ENCODE measurements at places on chromosomes 1 and 21.
A peak's percentile ranks its signal among the peaks of the same experiment; 100 is the strongest.

DNA sequence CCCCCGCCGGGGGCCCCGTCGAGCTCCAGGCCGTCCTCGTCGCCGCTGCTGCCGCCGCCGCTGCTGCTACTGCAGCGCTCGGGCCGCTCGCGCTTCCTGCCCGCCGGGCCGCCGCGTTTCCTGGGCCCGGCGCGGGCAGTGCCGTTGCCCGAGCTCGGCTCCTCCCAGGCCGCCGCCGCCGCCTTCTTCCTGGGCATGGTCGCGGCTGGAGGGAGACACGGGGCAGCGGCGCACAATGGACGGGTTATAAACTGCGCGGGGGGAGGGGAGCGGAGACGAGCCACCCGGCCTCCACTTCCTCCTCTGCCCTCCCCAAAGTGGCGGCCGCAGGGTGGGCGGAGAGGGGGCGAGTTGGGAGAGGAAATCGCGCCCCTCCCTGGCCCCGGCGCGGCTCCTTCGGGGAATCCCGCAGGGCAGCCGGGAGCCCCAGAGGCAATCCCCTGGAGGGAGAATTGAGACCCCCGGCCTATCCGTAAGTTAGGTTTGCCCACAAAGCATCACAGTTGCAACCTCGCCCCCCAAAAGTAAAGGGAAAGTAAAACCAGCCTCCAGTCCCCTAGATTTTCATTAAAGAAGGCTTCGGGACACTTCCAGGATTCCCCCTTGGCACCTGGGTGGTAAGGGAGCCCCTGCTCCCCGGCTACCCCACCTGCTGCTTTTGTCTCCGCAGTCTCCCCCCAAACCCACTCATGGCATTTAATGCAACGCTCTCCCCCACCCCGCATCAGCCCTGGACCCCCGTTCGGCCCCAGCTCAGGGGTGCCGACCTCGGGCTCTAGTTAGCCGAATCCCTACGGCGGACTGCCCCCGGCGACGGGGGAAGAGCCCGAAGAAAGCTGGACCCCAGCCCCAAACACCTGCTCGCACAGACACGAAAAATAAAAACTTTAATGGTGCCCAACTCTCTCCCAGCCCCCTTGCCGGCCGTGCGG is 893 bp downstream of the RCC2 start:
- DNase-seq: peak; percentile 77

DNA sequence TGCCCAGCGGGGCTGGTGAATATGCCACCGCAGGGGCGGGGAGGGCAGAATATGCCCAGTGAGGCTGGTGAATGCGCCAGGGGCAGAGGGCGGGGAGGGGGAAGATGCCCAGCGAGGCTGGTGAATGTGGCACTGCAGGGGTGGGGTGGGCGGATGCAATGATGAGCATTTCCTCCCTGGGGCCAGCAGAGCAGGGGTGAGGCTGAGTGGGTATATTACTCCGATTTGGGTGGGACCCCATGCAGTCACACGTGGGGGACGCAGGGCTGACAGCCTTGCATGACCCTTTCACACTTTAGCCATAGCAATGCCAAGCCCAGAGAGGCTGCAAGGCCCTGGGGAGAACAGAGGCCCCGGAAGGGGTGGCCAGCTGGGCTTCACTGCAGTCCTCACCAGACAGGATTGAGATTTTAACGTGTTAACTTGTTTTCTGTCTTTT is 9.3 kb upstream of the SLX9 start:
- DNase-seq: no peak

GRCh38 chr1:19024532-19024931 is 68.1 kb upstream of the IFFO2 start:
- no peak for DNase-seq

GRCh38 chr1:1117469-1117831 is 1.6 kb upstream of the C1orf159 start:
- DNase-seq: no peak

DNA sequence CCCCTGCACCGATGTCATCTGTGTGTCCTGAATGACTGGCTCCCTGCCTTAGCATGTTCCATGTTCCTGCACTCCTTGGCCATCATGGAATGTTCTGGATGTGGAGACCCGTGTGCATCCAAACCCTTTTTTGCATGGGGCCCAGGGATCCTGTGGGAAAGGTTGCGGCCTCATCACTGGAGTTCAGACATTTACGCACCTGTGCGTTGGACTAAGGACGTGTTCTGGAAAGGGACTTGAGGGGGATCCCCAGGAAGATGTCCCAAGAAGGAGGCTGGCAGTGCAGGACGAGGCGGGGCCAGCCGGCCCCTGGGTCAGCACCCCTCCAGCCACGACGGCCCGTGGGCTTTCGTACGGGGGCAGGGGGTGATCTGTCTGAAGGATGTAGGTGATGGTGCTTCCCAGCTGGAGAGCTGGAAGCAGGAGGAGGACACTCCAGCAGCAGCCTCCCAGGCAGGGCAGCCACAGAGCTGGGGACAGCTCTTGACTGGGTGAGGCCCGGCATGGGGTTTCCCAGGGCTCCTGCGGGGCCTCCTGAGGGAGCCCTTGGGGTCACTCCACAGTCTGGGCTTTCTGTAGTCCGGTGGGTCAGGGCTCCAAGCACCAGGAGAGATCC is 67.2 kb downstream of the SCCPDH start:
- no peak for DNase-seq

GRCh38 chr1:175319912-175320230 is 127.3 kb upstream of the KIAA0040 start:
- DNase-seq: no peak

GRCh38 chr1:171222936-171223335 is 25.4 kb upstream of the FMO1 start:
- DNase-seq: no peak

- no peak for DNase-seq
Measured at GRCh38 chr1:40438391-40439015, 11.8 kb upstream of the ZFP69B start.

DNA sequence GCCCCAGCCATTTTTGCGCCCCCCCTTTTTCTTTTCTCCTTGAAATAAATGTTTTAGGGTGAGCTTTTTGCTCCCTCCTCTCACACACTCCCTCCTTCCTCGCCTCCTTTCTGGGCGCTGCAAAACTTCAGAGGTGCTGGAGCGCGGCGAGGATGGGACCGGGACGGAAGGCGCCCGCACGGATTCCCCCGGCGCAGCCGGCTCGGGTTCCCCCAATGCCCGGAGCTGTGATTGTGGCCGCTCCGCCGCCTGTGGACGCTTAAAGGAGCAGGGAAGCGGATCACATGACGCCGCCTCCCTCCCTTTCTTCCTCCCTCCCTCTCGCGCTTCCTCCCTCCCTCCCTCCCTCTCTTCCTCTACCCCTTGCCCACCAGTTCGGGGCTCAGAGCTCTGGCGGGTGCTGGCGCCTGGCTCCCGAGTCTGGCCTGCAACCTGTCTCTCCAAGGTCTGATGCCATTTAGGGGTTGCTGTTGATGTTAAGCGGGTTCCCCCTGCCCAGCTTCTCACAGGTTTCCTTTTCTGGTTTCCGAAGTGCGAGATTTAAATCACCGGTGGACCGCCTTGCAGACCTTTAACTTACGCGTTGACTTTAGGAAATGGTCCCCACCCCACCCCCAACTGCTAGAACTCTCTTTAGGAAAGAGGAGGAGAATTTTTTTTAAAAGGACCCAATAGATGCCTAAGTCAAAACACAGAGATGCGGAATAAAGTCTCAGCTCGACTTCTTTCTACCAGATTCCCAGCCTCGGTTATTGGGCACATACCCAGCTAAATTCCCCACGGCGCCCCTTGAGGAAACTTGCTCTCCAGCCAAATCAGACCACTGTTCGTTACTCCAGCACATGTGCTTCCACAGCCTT is at the start of gene WLS:
Gene WLS, minus strand, starts transcription at position 235 of the 860 bp plus-strand sequence. Its CDS starts 224 bp downstream, at position 11.
- DNase-seq: no peak

GRCh38 chr1:17816511-17816910 is 61.4 kb downstream of the ACTL8 start:
- DNase-seq: no peak

GRCh38 chr1:52725903-52726264 is 369 bp upstream of the ZYG11B start:
- DNase-seq: no peak

- DNase-seq: no peak
Measured at GRCh38 chr1:221778125-221778524, 36.2 kb upstream of the DUSP10 start.

DNA sequence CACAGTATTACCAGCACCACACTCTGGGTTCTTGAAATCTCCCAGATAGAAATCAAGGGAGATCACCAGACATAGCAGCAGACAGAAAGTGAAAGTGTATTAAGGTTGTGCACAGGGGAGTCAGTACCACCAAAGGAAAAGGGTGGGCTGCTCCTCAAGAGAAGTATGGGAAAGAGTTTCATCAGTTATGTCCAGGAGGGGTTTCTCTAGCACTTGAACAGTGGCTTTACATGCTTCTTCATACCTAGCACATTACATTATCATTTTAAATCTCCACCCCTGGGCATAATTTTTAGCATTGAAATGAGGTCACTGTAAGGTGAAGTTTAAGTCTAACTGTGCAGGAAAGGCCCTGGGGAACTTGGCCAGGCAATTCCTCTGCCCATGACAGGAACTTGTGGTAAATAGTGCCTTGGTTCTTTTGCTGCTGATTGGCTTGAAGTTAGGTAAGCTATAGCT is 601.0 kb downstream of the NUF2 start:
- no peak for DNase-seq

DNA sequence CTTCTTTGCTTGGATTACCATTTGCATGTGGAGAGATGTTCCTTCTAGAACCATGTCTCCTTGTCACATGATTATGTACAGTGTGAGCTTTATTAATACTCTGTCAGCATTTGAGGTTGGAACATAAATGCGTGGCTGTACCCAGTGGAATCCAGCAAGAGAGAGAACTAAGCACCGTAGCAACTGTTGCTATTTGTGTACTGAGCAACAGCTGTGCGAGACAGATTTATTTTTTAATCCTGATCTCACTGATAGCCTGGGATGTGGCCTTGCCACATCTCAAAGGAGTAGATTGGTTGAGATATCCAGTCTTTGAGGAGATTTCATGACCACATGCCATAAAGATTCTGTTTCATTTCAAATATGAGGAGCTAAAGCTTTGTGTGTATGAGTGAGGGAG is 43.4 kb downstream of the KIF1B start:
- no peak for DNase-seq

GRCh38 chr1:70382682-70383081 is 28.2 kb upstream of the ANKRD13C start:
- peak; percentile 16 for DNase-seq

DNA sequence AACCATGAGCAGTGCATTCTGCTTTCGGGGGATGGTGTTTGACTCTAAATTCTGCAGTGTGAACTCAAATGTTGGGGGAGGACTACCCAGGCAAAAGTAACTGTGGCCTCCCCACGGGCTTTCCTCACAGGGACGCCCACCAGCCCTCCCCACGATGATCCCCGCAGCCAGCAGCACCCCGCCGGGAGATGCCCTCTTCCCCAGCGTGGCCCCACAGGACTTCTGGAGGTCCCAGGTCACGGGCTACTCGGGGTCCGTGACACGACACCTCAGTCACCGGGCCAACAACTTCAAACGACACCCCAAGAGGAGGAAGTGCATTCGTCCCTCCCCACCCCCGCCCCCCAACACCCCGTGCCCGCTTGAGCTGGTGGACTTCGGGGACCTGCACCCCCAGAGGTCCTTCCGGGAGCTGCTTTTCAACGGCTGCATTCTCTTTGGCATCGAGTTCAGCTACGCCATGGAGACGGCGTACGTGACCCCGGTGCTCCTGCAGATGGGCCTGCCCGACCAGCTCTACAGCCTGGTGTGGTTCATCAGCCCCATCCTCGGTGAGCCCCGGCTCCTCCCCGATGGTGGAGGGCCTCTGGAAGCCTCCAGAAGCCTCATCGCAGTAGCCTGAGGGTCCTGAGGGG is 6.4 kb downstream of the SLC45A1 start:
- no peak for DNase-seq

DNA sequence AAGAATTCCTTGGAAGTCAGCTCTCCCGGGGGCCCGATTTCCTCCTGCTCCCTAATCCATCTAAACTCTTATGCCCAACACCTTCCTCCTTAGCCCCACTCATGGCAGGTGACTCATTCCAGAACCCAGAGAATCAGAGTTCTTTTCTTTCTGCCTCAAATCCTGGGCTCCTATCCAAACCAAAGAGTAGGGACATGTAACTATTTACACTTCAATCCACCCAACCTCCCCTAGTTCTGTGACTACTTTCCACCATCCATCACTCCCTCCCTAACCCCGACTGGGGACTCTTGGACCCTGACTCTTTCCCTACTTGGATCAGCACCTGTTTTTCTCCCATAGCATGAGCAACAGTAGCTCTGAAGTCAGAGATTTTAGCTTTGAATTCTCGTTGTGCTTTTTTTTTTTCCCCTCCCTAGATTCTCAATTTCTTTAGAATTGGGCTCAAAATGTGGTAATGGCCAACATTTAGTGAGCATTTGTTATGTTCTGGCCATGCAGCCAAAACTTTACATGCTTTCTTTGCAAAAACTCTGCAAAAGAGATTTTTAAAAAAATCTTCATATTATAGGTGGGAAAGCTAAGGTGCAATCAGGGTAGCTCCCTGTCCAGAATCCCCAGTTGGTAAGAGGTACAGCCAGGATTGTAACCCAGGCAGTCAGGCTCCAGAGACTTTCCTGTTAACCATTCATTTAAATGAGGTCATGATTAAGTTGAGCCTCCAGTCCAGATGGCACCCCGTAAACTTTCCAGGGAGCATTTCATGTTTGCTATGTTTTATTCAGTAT is 7.5 kb upstream of the CYP4A11 start:
- no peak for DNase-seq

DNA sequence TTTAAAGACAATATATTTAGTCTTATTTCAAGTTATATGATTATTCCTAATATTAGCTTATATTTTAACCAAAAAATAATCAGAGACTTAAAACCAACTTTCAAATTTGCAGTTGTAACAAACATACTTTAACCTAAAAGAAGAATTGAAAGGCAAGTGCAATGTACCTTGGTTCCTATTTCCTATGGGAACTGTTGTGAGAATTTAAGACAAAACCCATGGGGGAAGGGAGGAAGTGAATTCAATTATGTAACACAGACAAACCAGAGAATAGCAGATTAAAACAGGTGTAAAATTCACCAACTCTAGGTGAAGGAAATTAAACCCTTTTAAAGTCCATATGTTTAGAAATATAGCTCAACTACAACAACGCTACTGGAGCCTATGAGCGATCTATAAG is 22.6 kb upstream of the CR2 start:
- DNase-seq: no peak
